ENCODE measurements at places on chromosomes 7 and 10.

GRCh38 chr10:34768972-34769330, 46.1 kb downstream of the PARD3 start:
- no peak overlapping the region for H3K4me3 ChIP-seq
- DNase-seq, result no peak
- H3K36me3 ChIP-seq, result no peaks in the 10 kb centered on the region

DNA sequence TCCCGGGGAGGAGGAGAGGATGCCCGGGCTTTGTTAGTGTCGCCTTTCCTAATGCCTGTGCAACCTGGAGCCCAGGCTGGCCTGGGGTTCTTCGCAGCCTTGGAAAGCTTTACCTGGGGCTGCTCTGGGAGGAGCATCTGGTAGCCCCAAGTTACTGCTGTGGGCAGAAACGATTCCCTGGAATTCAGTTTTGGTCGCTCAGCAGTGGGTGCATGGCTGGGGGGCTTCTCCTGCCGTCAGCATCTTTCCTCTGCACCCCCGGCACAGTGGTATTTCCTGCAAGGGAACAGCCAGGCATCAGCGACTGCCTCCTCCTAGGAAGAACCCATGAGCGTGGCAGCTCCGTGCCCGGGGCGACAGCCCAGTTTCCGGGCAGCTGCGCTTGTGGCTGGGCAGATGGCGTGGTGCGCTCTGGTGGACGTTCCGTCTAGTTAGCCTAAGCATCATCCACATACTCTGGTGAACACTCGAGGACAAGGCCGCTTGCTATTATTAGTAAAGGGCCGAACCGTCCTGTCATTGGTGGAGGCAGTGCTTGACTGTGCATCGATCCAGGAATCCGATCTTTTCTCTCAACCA, 107.0 kb upstream of the BTBD16 start:
- DNase-seq, result no peak
- H3K4me3 ChIP-seq, result no peak overlapping the region
- no peaks in the 10 kb centered on the region for H3K36me3 ChIP-seq
- H3K27me3 ChIP-seq, result no peaks in the 10 kb centered on the region
- H3K27ac ChIP-seq, result no peak overlapping the region

DNA sequence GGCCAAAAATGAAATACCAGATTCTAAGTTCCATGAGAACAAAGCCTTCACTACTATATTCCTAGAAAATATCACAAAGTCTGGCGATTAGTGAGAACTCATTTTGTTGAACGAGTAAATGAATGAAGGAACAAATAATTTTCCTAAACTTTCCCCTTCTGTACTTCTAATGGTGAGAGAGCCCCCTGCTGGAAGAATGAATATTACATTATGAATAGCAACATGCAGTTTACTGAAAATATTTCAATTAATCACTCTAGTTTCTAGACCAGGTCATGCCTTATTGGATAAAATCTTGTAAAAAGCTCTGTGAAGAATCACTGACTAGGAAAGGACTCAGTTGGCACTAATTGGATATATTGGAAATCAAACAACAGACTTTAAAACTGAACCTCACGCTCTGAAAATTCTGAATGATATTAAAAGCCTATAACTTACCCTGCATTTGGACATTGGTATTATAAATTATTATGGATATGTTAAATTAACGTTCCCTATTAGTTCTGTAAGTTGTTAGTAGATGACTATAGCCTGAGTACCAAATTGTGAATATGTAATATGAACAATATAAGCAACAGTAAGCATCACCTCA, 32.4 kb upstream of the MTPN start:
- H3K36me3 ChIP-seq, result no peaks in the 10 kb centered on the region
- peak; percentile 13 for DNase-seq
- H3K4me3 ChIP-seq, result no peak overlapping the region
- no peaks in the 10 kb centered on the region for H3K4me1 ChIP-seq

GRCh38 chr7:27641581-27642230, 21.0 kb downstream of the HIBADH start:
- no peaks in the 10 kb centered on the region for H3K36me3 ChIP-seq
- no peak overlapping the region for H3K27ac ChIP-seq
- no peak overlapping the region for H3K4me3 ChIP-seq
- H3K27me3 ChIP-seq, result no peaks in the 10 kb centered on the region

- H3K27me3 ChIP-seq, result no peaks in the 10 kb centered on the region
- no peaks in the 10 kb centered on the region for H3K36me3 ChIP-seq
- no peak overlapping the region for H3K27ac ChIP-seq
- no peak for DNase-seq
These were observed 51.9 kb upstream of the VIPR2 start for GRCh38 chr7:159196584-159196983.

DNA sequence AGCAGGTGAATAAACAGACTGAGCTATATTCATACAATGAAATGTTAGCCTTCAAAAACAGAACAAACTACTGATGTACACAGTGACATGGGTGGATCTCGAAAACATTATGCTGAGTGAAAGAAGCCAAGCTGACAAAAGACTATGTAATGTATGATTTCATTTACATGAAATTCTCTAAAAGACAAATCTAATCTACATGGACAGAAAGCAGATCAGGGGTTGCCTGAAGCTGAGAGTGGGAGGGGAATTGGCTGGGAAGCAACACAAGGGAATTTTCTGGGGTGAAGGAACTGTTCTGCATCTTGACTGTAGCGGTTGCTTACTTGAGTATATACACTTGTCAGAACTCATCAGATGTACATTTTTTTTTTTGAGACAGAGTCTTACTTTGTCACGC, 121.7 kb upstream of the SVIL start:
- H3K27ac ChIP-seq, result no peak overlapping the region
- H3K4me1 ChIP-seq, result no peaks in the 10 kb centered on the region
- H3K27me3 ChIP-seq, result no peaks in the 10 kb centered on the region
- H3K36me3 ChIP-seq, result no peaks in the 10 kb centered on the region
- DNase-seq, result no peak

- H3K36me3 ChIP-seq, result no peaks in the 10 kb centered on the region
- no peak overlapping the region for H3K4me3 ChIP-seq
- no peak overlapping the region for H3K27ac ChIP-seq
- H3K27me3 ChIP-seq, result no peaks in the 10 kb centered on the region
- H3K4me1 ChIP-seq, result no peaks in the 10 kb centered on the region
These were observed 163.5 kb downstream of the MDFIC start for GRCh38 chr7:115085421-115085820.

- no peaks in the 10 kb centered on the region for H3K4me1 ChIP-seq
- no peak for DNase-seq
- H3K36me3 ChIP-seq, result no peaks in the 10 kb centered on the region
- H3K27ac ChIP-seq, result no peak overlapping the region
- H3K4me3 ChIP-seq, result no peak overlapping the region
These were observed 75.0 kb upstream of the GPR22 start for GRCh38 chr7:107394831-107395230.

- H3K27me3 ChIP-seq, result no peaks in the 10 kb centered on the region
- H3K4me3 ChIP-seq, result no peak overlapping the region
- H3K4me1 ChIP-seq, result no peaks in the 10 kb centered on the region
These were observed 62.1 kb downstream of the TPST1 start for GRCh38 chr7:66267249-66267648.

- no peak for DNase-seq
- H3K4me1 ChIP-seq, result peaks cover 9% of the 10 kb centered on the region
- no peaks in the 10 kb centered on the region for H3K36me3 ChIP-seq
- no peaks in the 10 kb centered on the region for H3K27me3 ChIP-seq
These were observed 1.3 kb upstream of the DMBT1 start for GRCh38 chr10:122559228-122559627.

DNA sequence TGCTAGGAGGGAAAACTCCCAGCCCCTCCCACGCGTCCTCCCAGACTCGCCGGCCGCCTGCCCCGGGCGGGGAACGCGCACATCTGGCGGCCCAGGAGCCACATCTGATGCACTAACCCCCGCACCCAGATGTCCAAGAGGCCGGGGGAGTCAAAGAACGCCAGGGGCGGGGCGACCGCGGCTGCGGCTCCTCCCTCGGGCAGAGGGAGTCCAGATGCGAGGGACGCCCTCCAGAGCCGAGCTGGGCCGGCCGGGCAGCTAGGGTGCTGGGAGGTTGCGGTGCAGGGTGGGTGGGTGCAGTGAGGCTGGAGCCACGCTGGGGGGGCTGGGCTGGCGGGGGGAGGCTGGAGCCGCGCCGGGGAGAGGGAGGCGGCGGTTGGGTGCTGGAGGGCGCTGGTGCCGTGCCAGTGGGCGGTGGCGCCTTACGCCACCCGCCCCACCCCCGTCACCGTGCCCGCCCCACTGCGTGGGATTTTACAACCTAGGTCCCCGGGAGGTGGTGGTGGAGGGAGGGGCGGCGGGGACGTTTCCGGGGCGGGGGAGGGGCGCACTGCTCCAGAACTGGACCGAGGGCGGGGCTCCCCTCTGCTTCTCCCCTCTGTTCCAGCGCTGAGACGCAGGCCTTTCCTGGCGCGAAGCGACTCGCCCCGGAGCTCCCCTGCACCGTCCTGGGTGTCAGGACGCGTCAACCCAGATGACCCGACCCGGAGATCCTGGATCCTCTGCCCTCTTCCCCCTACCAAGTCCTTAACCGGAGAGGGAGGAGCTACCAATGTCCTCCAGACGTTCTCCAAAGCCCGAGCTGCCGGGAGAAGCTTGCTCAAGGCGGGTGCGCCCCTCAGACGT, 109.1 kb downstream of the REEP3 start:
- no peaks in the 10 kb centered on the region for H3K36me3 ChIP-seq
- no peaks in the 10 kb centered on the region for H3K27me3 ChIP-seq
- no peaks in the 10 kb centered on the region for H3K4me1 ChIP-seq
- H3K27ac ChIP-seq, result peak overlapping the region; percentile 69
- H3K4me3 ChIP-seq, result peak overlapping the region; percentile 90

GRCh38 chr7:453597-454306, 65.9 kb downstream of the PDGFA start:
- no peak for DNase-seq
- no peaks in the 10 kb centered on the region for H3K4me1 ChIP-seq
- no peaks in the 10 kb centered on the region for H3K27me3 ChIP-seq
- H3K36me3 ChIP-seq, result no peaks in the 10 kb centered on the region
- no peak overlapping the region for H3K4me3 ChIP-seq

DNA sequence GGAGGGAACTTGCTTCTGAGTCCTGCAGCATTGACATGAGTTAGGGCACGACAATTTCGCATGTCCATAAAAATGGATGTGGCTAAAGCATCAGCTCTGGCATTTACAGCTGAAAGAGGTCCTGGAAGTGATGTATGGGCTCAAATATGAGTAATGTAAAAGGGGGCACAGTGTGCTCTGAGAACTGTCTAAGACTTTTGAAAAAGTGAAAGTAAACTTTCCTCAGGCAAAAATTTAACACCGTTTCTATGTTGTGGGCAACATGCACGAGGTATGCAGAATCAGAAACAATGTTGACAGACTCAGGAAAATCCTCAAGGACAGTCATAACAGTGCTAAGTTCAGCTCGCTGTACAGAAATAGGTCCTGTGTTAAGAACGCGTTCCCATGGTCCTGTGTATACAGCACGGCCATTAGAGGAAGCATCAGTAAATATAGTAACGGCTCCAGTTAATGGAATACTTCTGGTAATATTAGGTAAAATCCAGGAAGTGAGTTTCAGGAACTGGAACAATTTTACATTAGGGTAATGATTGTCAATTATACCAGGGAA, 37.9 kb upstream of the AKR1C2 start:
- no peaks in the 10 kb centered on the region for H3K4me1 ChIP-seq
- H3K27me3 ChIP-seq, result no peaks in the 10 kb centered on the region
- H3K36me3 ChIP-seq, result no peaks in the 10 kb centered on the region
- H3K4me3 ChIP-seq, result no peak overlapping the region
- no peak overlapping the region for H3K27ac ChIP-seq
- no peak for DNase-seq

DNA sequence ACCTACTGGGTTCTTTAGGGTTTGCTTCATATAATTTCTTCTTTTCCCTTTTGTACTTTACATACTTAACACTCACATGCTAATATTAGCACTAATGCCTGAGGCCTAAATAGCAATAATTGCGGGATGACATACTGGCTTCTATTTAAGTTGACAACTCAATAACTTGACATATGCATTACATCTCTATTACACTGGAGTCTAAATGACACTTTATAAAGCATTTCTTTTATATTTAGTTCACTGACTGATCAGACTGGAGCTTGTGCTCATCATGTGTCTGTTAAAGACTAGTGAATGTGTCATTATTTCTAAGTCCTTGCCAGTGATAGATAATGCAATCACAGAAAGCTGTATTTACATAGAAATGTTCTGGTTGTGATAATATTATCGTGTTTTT, 472.1 kb upstream of the SEMA3A start:
- no peaks in the 10 kb centered on the region for H3K36me3 ChIP-seq
- DNase-seq, result no peak
- no peak overlapping the region for H3K27ac ChIP-seq
- no peaks in the 10 kb centered on the region for H3K27me3 ChIP-seq

DNA sequence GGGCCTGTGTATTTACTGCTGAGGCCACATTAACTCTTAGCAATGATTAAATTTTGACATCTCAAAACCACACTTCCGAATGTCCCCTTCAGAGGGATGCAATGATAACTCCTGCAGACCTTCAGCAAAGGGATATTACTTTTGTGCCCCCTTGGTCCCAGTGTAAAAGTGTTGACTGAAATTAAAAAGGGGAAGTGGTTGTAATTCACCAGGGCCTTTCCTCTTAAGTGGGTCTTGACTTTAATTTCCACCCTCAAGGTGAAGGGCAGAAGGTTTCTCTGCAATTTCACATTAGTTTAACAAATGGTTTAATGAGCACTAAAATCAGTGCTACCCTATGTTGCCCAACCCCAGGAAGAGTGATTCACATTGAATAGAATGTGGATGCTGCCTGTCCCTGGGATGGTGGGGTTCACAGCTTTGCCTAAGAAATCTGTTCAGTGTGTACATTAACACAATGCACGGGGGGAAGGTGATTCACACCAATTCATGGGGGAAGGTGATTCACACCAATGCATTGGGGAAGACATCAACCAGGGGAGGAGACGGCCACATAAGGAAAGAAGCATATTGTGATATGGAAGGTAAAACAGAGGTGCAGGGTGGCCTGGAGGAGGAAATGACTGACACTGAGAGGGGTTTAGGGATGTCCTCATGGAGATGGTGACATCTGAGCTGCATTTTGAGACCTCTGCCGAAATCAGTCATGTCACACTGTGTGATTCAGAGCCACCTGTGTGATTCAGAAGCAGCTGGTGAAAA, 19.4 kb upstream of the TNS3 start:
- no peaks in the 10 kb centered on the region for H3K36me3 ChIP-seq
- H3K27ac ChIP-seq, result no peak overlapping the region
- no peaks in the 10 kb centered on the region for H3K27me3 ChIP-seq
- no peak overlapping the region for H3K4me3 ChIP-seq
- no peak for DNase-seq

GRCh38 chr7:151420144-151420543, 10.3 kb upstream of the WDR86 start:
- DNase-seq, result no peak
- H3K4me1 ChIP-seq, result no peaks in the 10 kb centered on the region
- no peak overlapping the region for H3K4me3 ChIP-seq
- H3K27ac ChIP-seq, result no peak overlapping the region

DNA sequence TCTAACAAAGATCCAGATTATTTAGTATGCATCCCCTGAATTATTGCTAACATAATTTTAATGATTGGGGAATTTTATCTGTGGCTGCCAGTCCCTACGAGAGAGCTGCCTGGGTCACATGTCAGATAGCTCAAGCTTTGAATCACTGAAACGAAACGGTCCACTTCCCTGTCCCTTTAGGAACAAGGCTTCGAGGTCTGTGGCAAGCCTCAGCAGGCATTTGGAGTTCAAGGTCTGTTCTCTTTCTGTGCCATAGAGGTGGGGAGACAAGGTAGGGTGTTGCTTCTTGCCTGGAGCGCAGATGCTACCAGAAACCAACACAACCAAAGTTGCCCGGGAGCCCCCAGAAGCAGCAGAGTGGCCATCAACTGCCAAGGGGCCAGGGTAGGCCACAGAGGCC, 13.9 kb upstream of the SH2D4B start:
- H3K36me3 ChIP-seq, result no peaks in the 10 kb centered on the region
- DNase-seq, result no peak
- no peaks in the 10 kb centered on the region for H3K27me3 ChIP-seq

All from naive thymus-derived CD4-positive, alpha-beta T cell (primary cell).